NCI-H526 treated with DMSO at 0.1 percent for 48 hours (cell line): ENCODE measurements at places on chromosomes 5 and 9.

GRCh38 chr9:103266064-103266463, 270.9 kb downstream of the CYLC2 start:
- no peak for DNase-seq

GRCh38 chr5:52620315-52620714, 167.4 kb upstream of the ITGA1 start:
- no peak for DNase-seq

DNA sequence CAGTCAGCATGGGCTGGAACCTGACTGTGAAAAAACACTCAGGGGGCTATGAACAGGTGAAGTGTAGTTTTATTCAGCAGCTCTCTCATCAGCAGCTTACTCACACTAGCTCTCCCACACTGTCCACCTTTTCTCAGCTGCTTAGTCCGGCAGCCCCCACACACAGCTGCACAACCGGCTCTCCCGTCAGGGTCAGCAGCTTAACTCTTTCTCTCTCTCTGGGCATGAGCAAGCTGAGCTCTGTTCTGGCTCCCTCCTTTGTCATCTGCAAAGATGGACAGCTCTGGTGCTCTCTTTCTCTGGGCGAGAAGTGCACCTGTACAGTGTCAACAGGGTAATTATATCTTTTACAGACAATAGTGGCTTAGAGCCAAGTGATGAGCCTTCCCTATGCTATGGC, 8.2 kb downstream of the DMAC1 start:
- no peak for DNase-seq

GRCh38 chr9:98429613-98430012, 174.2 kb upstream of the TBC1D2 start:
- DNase-seq: no peak

DNA sequence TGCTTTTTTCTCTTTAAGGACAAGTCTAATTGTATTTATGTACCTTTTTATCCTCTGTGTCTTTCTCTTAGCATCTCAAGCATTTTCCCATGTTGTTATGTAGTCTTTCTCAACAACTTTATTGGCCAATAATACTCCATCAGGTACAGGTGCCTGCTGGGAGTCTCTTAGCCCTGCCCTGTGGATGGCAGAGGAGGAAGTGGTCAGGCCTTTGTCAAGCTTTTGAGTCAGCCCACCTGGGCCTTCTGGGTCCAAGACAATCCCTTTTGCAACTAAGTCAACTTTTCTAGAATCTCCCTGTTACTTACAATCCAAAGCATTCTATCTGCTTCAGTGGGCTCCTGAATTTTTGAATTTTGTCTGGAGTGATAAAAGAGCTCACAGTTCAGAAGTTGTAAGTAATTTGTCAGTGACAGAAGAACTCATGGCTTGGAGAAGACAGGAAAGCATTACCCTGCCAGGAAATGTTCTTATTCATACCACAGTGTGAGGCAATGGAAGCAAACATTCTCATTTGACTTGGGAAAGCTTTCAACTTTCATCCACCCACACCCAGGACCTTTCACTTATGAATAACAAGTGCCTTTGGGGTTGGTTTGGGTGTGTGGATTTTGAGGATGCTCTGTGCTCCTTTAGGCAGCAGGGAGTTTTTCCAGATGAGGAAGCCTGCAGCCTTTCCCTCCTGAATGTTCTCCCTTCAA, 200.0 kb upstream of the S1PR3 start:
- no peak for DNase-seq

GRCh38 chr5:147084702-147085101, 150.1 kb upstream of the STK32A start:
- DNase-seq: no peak

GRCh38 chr5:78058625-78059024, 235.9 kb downstream of the AP3B1 start:
- no peak for DNase-seq

DNA sequence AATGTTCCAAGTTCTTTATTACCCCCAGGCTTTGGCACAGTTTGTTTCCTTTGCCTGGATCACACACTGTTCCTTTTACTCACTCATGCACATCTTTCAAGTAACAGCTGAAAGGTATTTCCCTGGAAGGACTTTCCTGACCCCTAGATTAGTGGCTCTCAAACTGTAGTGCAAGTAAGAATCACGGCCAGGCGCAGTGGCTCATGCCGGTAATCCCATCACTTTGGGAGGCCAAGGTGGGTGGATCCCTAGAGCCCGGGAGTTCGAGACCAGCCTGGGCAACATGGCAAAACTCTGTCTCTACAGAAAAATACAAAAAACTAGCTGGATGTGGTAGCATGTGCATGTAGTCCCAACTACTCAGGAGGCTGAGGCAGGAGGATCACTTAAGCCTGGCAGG, 19.1 kb upstream of the DELE1 start:
- no peak for DNase-seq

DNA sequence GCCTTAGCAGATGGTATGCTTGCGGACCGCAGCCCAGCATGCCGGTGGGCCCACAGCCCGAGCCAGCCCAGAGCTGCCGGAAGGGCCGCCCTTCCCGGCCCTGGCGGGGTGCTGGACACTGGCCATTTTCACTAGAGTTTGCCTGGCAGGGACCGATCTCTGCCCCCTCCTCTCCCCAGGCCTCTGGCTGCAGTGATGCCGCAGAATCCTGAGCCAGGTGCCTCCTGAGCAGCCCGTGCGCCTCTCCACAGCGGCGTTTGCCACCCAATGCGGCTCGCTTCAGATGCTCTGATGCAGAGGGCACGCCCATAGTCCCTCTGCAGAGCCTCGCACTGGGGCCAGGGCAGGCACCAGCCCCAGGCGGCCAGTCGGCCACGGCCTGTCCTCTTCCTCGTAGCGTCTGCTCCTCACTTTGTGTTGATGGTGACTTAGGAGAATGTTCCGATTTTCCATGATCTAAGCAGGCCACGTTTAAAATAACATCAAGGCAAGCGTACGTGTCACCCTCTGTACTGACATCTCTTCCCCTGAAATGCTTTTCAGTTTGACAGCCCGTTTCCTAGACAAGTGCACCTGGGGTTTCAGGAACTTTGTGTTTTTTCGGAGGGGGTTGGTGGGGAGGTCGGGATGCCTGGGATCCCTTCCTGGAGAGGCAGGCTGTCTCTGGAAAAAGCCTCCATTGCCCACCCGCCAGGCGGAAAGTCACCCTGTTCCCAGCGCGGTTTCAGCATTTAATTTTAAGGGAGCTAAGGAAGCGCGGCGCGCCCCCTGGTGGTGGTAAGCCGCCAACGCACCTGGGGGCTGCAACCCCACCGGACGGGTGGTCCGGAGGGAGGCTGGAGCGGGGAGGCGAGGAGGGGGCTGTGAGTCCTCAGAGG, 29.8 kb upstream of the HMCN2 start:
- no peak for DNase-seq

DNA sequence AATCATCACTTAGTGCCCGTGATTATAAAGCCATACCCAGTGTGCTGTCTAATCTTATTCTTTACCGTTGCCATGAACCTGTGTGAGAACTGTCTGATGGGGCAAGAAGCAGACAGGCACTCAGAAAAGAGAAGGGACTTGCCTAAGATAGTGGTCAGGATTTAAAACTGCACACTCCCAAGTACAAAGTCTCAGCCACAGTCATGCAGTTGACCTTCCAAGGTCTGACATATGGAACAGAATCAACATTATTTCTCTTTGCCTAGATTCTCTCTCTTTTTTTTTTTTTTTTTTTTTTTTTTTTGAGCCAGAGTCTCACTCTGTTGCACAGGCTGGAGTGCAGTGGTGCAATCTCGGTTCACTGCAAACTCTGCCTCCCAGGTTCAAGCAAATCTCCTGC, 1.9 kb upstream of the PPP2CA start:
- no peak for DNase-seq
